ENCODE measurements at places on chromosomes 2 and 18.

DNA sequence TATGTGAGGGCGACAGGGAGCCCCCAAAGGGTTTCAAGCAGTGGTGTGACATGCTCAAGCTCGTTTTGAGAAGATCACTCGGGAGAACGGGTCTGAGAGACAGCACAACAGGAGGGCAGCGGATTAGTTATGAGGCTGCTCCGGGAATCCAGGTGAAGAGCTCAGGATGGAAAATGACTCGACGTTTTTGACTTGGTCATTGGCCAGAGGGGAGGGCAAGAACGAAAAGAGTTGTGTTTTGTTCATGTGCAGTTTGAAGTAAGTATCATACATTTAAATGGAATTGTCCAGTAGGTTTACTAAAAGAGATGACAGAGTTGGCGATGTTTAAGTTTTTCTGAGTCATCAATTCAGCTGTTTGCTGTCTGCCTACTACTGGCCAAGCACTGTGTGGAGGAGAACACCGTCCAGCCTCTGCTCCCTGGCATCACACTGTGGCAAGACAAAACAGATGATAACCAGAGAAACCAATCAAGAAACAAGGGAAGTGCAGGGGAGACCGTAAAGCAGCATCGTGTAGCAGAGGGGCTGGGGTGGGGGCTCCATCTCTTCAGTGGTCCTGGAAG, 25.3 kb upstream of the ANXA4 start:
- no peak for DNase-seq

- DNase-seq, result no peak
Measured at GRCh38 chr2:105248316-105249070, 7.0 kb downstream of the GPR45 start.

GRCh38 chr18:55376387-55376786, 211.6 kb downstream of the TCF4 start:
- DNase-seq, result no peak

GRCh38 chr2:76977846-76978727, 544.1 kb downstream of the LRRTM4 start:
- DNase-seq, result no peak

GRCh38 chr2:137168552-137168951, 403.2 kb downstream of the THSD7B start:
- DNase-seq, result no peak

DNA sequence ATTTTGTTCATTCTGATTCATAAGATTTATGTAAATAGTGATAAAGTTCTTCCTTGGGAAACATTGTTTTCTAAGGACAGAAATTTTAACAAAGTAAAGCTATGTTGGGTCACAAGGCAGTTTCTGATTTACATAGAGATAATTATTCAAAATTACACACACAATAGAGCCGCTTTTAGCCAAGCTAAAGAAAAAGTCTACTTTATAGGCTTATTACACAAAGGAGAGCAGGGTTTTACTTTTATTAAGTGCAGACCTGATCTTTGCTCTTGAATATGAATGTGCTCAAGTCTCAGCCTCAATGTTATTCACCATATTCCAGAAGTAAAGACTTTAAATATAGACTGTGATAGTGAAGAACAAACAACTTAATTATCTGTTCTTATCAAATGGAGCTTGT, 787.8 kb upstream of the LINC00305 start:
- DNase-seq, result no peak

DNA sequence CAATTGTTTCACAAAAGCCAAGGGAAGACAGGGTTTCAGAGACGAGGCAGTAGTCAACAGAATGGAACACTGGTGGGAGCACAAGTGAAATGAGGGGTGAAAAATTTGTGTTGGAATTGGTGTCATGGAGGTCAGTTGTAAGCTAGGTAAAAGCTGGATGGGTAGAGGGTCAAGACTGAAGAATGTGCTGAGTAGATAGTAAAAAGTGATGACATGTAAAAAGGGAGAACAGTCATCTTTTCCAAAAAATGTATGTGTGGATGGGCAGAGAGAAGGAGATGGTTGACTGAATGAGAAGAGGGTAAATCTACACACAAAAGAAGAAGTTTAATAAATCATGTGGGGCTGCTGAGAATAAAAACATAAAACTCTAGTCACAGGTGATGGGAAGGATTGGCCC, 92.7 kb upstream of the COL3A1 start:
- DNase-seq, result no peak

- DNase-seq, result no peak
Measured at GRCh38 chr18:40882468-40882867, 1072.6 kb upstream of the PIK3C3 start.

DNA sequence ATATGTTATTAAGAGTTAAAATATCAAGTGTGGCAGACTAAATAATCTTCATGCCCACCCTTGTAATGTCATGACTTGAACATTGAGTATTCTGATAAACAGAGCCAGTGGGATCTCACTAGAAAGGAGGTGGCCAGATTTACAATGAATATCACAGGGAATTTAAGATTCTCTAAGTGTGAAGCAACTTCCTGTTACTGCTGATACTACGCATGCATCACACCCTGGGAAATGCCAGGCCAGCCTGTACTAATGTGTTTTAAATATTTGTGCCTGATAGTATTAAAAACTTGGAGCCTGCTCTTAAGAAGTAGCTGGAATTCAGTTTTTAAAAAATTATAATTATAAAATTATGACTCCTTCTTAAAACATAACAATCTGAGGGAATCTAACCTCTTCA, 148.3 kb downstream of the LAMA3 start:
- DNase-seq, result no peak

DNA sequence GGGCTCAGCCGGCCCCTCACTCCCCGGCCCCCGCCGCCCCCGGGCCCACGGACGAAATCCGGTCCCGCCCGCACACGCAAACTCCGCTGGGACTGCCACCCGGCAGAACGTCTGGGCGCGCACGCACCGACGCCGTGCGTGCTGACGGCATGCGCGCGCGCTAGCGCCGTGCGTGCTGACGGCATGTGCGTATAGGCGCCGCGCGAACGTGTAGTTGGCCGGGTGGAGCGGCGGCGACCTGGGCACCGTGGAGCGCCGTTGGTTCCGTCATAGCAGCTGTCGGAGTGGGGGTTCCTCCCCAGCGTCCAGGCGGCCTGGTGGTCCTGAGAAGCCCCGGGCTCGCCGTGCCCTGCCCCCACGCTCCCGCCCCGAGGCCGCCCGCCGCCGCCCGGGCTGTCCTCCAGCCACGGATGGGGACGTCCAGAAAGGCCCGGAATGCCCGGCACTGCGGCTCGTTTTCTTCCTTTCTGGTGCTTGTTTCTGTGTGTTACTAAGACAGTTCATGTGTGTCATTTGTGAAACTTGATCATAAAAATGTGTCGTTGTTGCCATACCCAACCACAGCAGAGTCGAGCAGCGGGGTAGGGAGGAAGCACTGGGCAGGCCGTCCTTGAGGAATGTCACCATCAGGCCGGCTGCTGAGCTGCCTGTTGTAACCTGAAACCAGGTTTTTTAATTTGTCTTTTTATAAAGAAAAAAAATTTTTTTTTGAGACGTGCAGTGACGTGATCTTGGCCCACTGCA, at the start of gene TXNL4A:
Gene TXNL4A (minus strand): TSS at position 113 of the 744 bp plus-strand sequence. CDS start 171 bp downstream, outside the sequence.
- peak; percentile 61 for DNase-seq

DNA sequence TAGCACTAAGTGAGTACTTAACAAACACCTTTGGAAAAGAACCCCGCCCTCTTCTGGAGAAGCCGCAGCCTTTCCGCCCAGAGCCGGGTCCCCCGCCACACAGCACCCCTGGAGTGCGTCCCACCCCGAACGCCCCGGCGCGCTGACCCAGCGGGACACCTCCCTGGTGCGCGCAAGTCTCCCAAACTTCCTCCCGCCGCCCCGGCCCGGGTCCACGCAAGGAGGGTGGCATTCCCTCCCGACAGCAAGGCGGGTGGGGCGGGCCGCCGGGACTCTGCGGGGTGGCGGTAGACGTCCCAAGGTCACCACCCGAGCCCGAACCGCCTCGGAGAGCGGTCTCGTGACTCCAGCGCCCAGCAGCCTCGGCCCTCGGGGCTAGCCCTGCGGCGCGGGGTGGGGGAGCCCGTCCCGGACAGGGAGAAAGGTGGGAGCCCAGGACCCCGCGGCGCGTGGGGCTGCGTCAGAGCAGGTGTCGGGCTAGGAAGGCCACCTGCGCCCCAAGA, 598 bp downstream of the CCDC93 start:
- no peak for DNase-seq

GRCh38 chr2:128449226-128450061, 130.8 kb upstream of the HS6ST1 start:
- DNase-seq, result no peak

DNA sequence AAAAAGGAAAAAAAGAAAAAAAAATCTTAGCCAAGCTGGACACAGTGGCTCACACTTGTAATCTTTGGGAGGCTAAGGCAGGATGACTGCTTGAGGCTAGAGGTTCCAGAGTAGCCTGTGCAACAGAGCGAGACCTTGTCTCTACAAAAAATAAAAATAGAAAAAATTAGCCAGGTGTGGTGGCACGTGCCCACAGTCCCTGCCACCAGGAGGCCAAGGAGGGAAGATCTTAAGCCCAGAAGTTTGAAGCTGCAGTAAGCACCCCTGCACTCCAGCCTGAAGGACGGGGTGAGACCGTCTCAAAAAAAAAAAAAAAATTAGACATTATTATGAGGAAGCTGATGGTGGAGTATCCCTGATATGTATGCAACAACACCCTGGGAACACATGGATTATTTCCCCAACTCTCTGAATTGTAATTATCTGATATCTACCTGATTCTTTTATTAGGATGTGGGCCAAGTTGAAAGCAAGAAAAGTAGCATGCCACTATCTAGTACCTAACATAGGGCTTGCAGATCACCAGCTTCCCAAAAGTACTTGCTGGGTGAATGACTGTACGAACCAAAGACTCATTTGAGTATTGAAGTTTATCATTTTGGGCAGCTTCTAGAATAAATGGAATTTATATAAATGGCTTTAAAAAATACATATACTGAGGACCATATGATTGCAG, 140.9 kb downstream of the TCF4 start:
- no peak for DNase-seq

GRCh38 chr2:182951948-182952663, 85.7 kb upstream of the FRZB start:
- DNase-seq, result no peak

- no peak for DNase-seq
Measured at GRCh38 chr2:157837851-157838441, 38.2 kb downstream of the ACVR1 start.

- DNase-seq, result no peak
Measured at GRCh38 chr18:35171315-35171987, 69.4 kb upstream of the ZNF397 start.

DNA sequence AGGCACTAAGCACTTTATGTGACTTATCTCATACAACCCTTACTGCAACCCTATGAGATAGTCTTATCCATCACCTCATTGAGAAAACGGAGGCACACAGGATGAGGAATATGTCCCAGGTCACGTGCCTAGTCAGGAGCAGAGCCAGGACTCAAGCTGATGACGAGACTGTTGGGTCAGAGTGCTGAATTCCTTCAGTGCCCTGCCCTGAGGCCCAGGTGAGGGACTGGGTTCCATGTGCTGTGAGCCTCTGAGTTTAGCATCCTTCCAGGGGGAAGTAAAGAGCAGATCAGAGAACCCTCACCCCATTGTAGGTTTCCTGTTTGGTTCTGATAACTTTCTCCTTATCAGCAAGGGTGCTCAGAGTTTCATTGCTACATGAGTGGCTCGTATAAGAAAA, 11.7 kb upstream of the EDAR start:
- DNase-seq, result no peak

DNA sequence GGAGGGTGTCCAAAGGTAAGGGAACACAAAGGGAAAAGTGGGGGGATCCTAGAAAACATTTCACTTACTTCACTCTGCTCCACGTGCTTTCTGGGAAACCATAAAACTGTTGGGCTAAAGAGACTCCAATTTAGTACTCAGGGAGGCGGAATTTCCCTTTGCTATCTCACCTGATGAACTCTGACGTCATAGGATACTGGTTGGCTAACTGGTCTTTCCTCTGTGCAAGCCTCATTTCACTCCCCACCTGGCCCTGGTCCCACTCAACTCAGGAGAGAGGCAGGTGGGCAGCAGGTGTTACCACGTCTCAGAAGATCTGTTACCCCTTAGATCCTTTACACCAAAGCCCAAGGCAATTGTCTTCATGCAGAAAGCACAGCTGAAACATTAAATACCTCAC, 51.8 kb upstream of the PMAIP1 start:
- no peak for DNase-seq

GRCh38 chr2:3117650-3118216, 259.9 kb downstream of the EIPR1 start:
- no peak for DNase-seq

GRCh38 chr18:63936156-63936931, 12.8 kb upstream of the HMSD start:
- DNase-seq, result peak; percentile 29

DNA sequence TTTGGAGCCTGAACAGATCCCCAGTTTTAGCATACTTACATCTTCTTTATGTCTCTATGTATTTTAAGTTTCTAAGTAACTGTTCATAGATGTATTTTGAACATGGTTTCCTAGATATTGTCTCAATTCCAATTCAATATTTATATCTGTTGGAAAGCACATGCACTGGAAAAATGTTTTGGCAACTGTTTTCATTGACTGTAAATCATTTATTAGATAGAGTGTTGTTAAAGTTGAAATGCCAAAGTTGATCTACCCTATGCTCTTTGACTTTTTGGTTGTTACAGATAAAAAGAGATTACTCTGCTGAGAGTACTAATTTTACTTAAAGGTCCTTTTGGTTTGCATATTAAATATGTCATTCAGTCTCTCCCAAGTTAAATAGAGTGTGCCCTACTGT, 345.0 kb upstream of the NRP2 start:
- no peak for DNase-seq

DNA sequence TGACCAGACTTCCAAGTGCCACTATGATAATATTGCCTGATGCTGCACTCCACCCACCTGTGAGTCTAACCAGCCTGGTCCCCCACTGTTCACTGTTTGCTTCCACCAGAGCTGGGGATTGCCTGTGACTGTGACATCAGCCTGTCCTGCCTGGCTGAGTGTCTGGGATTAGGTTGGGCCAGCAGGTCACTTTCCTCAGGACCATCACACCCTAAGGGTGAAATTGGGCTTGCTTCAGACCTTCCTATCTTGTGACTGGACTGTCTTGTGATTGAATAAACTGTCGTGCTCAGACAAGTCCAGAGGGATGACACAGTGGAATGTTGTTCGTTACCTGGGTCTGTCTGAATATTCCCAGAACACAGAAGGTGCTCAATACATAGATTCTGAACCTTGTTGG, 87.4 kb upstream of the HK2 start:
- no peak for DNase-seq

DNA sequence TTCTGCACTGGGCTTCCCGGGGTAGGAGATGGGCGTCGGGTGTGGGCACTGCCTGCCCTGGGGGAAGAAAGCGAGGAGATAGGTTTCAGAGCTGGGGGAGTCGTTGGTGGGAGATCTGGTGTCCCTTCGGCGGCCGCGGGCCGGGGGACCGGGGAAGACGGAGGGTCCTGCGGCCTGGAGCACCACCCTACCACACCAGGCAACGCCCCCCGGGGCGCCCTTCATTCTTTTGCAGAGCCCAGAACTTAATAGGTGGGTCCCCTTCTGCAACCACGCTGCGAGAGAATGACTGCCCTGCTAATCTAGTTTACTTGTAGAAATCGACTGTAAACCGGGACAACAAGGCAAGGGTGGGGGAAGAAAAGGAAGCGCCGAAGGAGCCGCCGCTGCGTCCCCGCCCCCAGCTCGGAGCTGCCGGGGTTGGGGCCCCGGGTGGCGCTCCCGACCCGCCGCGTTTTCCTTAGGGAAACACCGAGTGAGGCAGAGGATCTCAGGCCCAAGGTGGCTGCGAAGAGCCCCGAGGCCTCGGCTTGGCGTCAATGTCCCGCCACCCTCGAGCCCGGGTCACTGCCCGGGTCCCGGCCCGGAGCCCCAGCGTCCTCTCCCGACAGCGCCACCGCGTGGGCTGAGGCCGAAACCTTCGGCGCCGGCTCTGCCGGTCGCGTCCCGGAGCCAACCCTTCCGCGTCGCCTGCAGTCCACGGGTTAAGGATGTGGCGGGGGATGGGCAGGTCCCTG, 5.4 kb upstream of the SATB2 start:
- no peak for DNase-seq
